ENCODE measurements at places on chromosomes 2 and 18.

DNA sequence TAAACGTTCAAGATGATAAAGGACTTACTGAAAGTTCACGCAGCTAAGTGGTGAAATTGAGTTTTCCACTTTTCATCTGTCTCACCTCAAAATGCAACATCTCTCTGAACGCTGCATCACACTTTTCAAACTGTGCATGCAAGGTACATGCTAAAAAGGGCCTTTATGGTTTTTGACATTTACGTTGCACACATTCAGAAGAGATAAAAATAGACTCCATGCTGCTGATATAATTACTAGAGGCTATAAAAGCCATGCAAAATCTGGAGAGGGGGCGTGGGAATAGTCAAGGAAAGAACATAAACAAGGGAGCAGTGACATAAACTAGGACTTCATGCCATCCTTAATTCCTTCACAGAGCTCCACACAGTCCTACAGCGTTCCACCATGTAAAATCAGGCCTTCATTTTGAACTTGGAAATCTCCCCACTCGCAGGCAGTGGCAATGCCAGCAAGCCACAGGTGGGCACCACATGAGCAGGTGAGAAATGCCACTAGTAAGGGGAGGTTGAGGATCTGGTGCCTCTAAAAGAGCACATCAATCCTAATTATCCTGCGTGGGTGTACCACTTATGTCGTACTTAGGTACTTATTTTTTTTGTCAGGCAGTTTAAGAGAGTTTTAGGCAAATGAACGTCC, 71.4 kb downstream of the ZEB2 start:
- no peak for DNase-seq

DNA sequence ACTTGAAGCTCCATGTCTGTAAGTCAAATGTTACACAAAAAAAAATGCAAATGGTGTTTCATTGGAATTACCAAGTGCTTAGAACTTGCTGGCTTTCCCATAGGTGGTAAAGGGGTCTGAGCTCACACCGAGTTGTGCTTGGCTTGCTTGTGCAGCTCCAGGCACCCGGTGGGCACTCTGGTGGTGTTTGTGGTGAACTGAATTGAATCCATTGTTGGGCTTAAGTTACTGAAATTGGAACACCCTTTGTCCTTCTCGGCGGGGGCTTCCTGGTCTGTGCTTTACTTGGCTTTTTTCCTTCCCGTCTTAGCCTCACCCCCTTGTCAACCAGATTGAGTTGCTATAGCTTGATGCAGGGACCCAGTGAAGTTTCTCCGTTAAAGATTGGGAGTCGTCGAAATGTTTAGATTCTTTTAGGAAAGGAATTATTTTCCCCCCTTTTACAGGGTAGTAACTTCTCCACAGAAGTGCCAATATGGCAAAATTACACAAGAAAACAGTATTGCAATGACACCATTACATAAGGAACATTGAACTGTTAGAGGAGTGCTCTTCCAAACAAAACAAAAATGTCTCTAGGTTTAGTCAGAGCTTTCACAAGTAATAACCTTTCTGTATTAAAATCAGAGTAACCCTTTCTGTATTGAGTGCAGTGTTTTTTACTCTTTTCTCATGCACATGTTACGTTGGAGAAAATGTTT, 97.9 kb upstream of the IL1R2 start:
- no peak for DNase-seq

DNA sequence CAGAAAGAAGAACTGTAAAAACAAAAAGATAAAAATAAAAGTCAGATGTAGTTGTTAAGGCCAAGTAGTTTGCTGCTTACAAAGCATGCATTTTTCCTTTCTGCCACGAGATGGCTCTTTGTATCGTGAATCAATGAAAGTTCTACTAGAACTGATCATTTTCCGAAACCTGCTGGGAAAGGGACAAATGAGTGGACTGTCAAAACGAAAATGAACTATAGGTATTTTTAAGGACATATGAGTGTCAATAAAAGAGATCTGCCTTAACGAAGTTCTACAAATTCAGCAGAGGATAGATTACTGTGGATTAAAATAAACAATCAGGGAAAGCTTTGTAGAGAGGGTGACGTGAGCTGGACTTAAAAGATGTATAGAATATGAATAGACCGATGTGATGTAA, 15.0 kb upstream of the ELOA2 start:
- no peak for DNase-seq

DNA sequence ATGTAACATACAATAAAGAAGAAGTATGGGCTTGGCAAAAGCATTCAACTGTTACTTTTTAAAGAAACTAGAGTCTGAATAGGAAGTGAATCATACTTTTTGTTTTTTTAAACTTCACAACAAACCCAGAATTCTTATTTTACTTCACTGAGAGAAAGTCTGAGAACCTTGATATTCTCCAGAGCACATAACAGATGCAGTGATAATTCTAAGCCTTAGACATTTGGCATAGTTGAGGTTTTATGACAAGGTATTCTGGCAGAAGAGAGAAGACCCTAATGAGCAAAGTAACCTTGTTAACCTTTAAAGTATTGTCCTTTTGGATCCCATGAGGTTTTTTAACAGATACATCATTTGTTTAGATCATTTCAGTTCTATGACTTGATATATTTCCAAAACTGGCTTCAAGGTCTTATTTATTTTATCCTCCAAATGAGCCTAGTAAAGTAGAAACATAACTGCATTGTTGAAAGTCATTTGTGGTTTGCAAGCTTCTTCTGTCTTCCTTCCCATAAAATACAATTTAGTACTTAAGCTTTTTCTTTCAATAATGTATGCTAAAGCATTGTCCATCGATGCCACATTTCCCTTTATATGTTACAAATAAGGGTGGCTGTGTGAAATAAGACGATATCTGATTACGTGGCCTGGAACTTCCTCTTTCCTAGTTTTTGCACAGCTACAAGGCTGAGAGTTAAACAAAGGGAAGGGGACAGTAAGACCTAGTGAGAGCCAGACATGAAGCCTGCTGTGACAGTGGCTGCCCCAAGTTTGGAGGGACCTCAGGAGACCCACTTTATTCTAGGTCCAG, 86.1 kb upstream of the ITPRID2 start:
- no peak for DNase-seq

DNA sequence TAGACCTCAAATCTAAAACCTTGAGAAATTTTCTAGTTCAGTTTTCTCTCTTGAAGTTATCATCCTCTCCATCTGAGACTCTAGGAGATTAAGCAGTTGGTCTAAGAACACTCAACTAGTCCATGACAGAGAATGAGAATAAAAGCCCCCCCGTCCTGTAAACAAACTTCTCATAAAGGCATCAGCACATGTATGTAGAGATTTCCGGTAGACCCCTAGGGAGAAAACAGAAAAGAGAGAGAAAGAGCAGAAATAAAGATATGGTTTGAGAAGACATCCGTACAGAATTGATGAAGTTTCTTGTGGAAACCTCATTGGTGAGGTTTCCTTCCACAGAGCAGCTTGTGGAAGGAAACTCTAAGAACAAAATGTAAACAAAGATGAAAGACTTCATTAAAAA, 3.2 kb upstream of the GPR155 start:
- DNase-seq = no peak
